Naive thymus-derived CD4-positive, alpha-beta T cell (primary cell): ENCODE measurements at places on chromosomes 5 and 9. TPM values are rescaled to one million over a fixed set of nuclear protein-coding genes. Genes with fewer than 3 reads are reported as not detected.

The TCOF1 gene
- 54.6 TPM for total RNA-seq

The PCDHGA10 gene
- total RNA-seq = 0.30 TPM

The ANGPTL2 gene
- not detected in 2 replicates for total RNA-seq

The PDE8B gene
- not detected in 2 replicates for total RNA-seq

The MAST4 gene
- total RNA-seq = 28.3 TPM

DNA sequence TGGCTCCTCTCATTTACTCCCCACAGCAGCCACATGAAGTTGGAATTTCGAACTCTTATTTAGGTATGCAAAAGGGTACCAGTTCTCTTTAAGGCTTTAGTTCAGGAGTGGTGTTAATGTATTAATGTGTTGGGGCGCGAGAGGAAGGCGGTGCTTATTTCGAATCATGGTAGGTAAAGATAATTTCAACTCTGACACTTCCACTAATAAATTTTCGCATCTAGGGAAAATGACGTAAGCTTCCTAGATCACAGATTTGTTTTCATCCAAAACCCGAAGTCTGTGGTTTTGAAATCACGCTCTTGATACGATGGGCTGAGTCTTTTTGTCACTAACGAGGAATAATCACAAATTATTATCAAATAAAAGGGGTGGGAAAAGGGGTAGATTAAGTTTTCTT lies 681 bp downstream of the PPWD1 start:
- H3K27me3 ChIP-seq = no peaks in the 10 kb centered on the region
- H3K36me3 ChIP-seq = no peaks in the 10 kb centered on the region
- H3K4me1 ChIP-seq = peaks cover 30% of the 10 kb centered on the region
- peak overlapping the region; percentile 93 for H3K4me3 ChIP-seq
- DNase-seq = peak; percentile 14
- H3K27ac ChIP-seq = peak overlapping the region; percentile 93

GRCh38 chr9:19992556-19992955 lies 203.7 kb upstream of the SLC24A2 start:
- H3K4me3 ChIP-seq = no peak overlapping the region
- DNase-seq = no peak
- no peaks in the 10 kb centered on the region for H3K36me3 ChIP-seq
- H3K27ac ChIP-seq = no peak overlapping the region
- H3K27me3 ChIP-seq = no peaks in the 10 kb centered on the region

- H3K4me1 ChIP-seq = no peaks in the 10 kb centered on the region
- DNase-seq = no peak
- no peak overlapping the region for H3K27ac ChIP-seq
- no peaks in the 10 kb centered on the region for H3K27me3 ChIP-seq
These were observed 149.1 kb downstream of the NXNL2 start for GRCh38 chr9:88684046-88684445.

- DNase-seq = no peak
- no peaks in the 10 kb centered on the region for H3K36me3 ChIP-seq
- H3K27ac ChIP-seq = no peak overlapping the region
- H3K4me1 ChIP-seq = no peaks in the 10 kb centered on the region
- no peaks in the 10 kb centered on the region for H3K27me3 ChIP-seq
These were observed 39.4 kb downstream of the SCAI start for GRCh38 chr9:125103770-125104460.

- no peak for DNase-seq
- no peak overlapping the region for H3K27ac ChIP-seq
- H3K36me3 ChIP-seq = no peaks in the 10 kb centered on the region
These were observed 343.1 kb downstream of the OSTF1 start for GRCh38 chr9:75431375-75431774.

DNA sequence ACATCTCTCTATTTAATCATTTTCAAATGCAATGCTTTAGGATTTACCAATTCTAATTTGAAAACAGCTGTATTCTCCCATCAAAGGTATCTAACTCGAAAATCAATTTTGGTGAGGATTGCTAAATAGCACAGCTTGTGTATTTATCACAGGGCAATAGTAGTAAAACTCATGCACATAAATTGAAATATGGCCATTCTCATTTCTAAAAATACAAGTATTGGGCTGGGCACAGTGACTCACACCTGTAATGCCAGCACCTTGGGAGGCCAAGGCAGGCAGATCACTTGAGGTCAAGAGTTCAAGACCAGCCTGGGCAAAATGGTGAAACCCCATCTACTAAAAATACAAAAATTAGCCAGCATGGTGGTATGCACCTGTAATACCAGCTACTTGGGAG lies 164.8 kb upstream of the RASA1 start:
- no peak overlapping the region for H3K4me3 ChIP-seq
- no peaks in the 10 kb centered on the region for H3K36me3 ChIP-seq
- DNase-seq = no peak

GRCh38 chr5:168464641-168465040 lies 21.6 kb upstream of the RARS1 start:
- no peaks in the 10 kb centered on the region for H3K27me3 ChIP-seq
- H3K27ac ChIP-seq = no peak overlapping the region
- no peak for DNase-seq
- no peaks in the 10 kb centered on the region for H3K36me3 ChIP-seq
- H3K4me1 ChIP-seq = no peaks in the 10 kb centered on the region

The FBXO4 gene
- 14.6 TPM for total RNA-seq

The CLTA gene
- total RNA-seq = 32.2 TPM

DNA sequence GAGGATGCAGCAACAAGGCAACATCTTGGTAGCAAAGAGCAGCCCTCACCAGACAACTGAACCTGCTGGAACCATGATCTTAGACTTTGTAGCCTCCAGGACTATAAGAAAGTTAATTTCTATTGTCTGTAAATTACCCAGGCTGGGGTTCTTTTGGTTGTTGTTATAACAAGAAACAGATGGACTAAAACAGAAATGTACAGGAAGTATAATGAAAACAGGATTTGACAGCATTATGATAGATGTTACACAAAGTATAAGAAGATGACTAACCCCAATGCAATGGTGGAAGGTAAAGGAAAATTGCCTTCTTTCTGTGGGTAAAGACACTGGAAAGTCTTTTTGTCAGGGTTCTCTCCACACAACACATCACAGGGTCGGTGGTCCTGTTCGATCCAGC lies 204.2 kb downstream of the SGCD start:
- no peaks in the 10 kb centered on the region for H3K36me3 ChIP-seq
- H3K4me3 ChIP-seq = no peak overlapping the region
- H3K4me1 ChIP-seq = no peaks in the 10 kb centered on the region
- no peak for DNase-seq
- H3K27ac ChIP-seq = no peak overlapping the region

- peak overlapping the region; percentile 23 for H3K4me3 ChIP-seq
- H3K27ac ChIP-seq = peak overlapping the region; percentile 70
- DNase-seq = no peak
- peaks cover 16% of the 10 kb centered on the region for H3K36me3 ChIP-seq
- H3K4me1 ChIP-seq = peaks cover 72% of the 10 kb centered on the region
- H3K27me3 ChIP-seq = no peaks in the 10 kb centered on the region
These were observed 69.7 kb downstream of the PIK3R1 start for GRCh38 chr5:68285075-68285840.

DNA sequence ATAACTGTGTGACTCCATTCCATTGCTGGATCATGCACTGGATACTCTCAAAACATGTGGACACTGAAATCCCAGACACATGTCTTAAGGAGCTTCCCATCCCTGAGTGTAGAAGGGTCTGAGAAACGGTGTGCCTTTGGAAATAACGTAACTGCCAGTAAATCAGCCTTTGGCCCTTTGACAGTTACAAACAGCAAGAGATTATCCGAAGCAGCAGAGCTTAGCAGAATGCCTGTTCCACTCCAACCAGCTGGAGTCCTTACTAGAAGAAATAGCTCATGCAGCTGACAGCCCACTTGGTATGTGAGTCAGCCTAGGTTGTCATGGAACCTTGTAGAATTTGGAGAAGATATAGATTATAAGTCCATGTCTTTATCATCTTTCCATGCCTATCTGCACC lies 7.0 kb downstream of the TMEM252 start:
- H3K27ac ChIP-seq = no peak overlapping the region
- no peaks in the 10 kb centered on the region for H3K4me1 ChIP-seq
- H3K27me3 ChIP-seq = no peaks in the 10 kb centered on the region
- no peak for DNase-seq
- no peaks in the 10 kb centered on the region for H3K36me3 ChIP-seq

DNA sequence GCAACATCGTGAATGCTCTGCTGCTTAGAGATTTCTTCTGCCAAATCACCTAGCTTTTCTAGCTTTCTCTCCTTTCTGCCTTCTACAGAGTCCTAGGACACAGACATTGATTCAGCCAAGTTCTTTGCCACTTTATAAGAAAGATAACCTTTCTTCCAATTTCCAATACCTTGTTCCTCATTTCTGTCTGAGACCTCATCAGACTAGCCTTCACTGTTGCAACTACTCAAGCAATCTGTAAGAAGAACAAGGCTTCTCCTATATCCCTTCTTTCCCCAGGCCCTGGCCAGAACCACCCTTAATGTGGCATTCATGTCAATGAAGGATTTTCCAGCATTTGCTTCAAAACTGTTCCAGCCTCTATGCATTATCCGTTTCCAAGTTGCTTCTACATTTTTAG lies 24.3 kb downstream of the FBXO10 start:
- H3K4me1 ChIP-seq = no peaks in the 10 kb centered on the region
- H3K4me3 ChIP-seq = no peak overlapping the region

GRCh38 chr9:2263665-2264064 lies 248.5 kb downstream of the SMARCA2 start:
- no peak overlapping the region for H3K27ac ChIP-seq
- H3K4me1 ChIP-seq = no peaks in the 10 kb centered on the region
- H3K36me3 ChIP-seq = no peaks in the 10 kb centered on the region
- no peak overlapping the region for H3K4me3 ChIP-seq
- DNase-seq = no peak

The BTNL8 gene
- total RNA-seq = not detected

The PPP3R2 gene
- total RNA-seq = not detected

GRCh38 chr5:3301306-3301705 lies 294.3 kb upstream of the IRX1 start:
- no peak overlapping the region for H3K4me3 ChIP-seq
- H3K27me3 ChIP-seq = no peaks in the 10 kb centered on the region
- no peak overlapping the region for H3K27ac ChIP-seq
- no peak for DNase-seq
- no peaks in the 10 kb centered on the region for H3K4me1 ChIP-seq
- H3K36me3 ChIP-seq = no peaks in the 10 kb centered on the region

The LURAP1L gene
- total RNA-seq = not detected in 2 replicates

- no peaks in the 10 kb centered on the region for H3K36me3 ChIP-seq
- no peak overlapping the region for H3K4me3 ChIP-seq
- H3K27me3 ChIP-seq = no peaks in the 10 kb centered on the region
- no peaks in the 10 kb centered on the region for H3K4me1 ChIP-seq
These were observed 194.1 kb downstream of the GNA14 start for GRCh38 chr9:77453825-77454647.

GRCh38 chr5:111111956-111112355 lies 19.8 kb downstream of the WDR36 start:
- no peaks in the 10 kb centered on the region for H3K4me1 ChIP-seq
- H3K27me3 ChIP-seq = no peaks in the 10 kb centered on the region
- no peak overlapping the region for H3K4me3 ChIP-seq
- H3K27ac ChIP-seq = no peak overlapping the region

- no peak for DNase-seq
- no peaks in the 10 kb centered on the region for H3K4me1 ChIP-seq
- no peaks in the 10 kb centered on the region for H3K36me3 ChIP-seq
- H3K27ac ChIP-seq = no peak overlapping the region
These were observed 59.8 kb downstream of the SH3TC2 start for GRCh38 chr5:149002761-149003689.

- H3K27me3 ChIP-seq = no peaks in the 10 kb centered on the region
- no peak overlapping the region for H3K4me3 ChIP-seq
- H3K4me1 ChIP-seq = peaks cover 15% of the 10 kb centered on the region
- H3K27ac ChIP-seq = no peak overlapping the region
- DNase-seq = no peak
These were observed 5.4 kb downstream of the PTGES2 start for GRCh38 chr9:128121924-128122808.

DNA sequence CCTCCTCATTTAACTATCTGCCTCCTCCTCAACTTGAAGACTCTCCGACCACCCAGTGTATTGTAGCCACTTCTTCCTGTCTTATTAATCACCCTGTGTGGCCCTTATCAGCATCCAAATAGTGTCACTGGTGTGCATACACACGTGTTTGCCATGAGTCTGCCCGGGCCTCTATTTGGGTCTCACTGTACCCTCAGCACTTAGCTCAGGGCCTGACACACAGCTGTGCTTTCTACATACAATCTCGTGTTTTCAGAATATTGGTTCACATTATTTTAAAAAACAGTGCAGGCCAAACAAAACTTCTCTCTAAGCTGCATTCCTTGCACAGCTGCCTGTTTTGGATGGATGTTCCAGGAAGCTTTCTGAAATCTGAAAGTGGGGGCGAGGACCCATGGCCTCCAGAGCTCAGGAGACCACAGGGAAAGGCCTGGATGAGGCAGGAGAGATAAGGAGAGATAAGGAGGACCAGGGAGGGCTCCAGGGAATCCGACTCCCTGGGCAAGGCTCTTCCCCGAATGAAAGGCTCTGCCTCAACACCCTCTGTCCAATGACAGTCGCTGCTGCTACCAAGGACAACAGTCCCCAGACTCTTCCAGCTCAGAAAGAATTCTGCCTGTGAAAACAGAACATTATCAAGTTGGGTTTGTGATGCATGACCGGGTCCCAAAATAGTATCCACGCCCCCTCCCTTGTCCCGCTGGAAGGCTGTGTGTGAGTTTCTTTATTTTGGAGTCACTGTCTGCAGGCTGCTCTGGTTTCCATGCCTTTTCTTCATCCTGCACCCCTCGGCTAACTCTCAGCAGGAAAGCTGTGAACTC lies 255.6 kb downstream of the NSG2 start:
- no peak overlapping the region for H3K27ac ChIP-seq
- H3K4me3 ChIP-seq = no peak overlapping the region
- no peaks in the 10 kb centered on the region for H3K4me1 ChIP-seq
- DNase-seq = no peak
- no peaks in the 10 kb centered on the region for H3K27me3 ChIP-seq
- no peaks in the 10 kb centered on the region for H3K36me3 ChIP-seq

The NIM1K gene
- total RNA-seq = 0.61 TPM

DNA sequence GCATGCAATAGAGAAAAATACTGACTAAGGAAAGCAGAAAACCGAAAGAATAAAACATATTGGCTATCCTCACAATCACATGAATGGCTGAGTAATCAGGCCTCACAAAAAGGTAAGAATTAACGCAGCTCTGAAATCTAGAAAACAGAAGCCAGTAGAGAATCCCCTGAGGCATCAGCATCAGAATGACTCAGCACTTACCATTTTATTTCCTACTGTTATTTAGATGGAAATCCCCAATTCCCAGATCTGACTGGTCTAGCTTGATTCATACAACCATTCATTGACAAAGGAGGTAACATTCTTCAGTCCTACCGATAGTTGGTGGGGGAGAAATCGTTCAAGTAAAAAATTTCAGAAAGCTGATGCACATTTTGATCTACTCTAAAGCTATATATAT lies 1408.4 kb upstream of the WWC1 start:
- no peaks in the 10 kb centered on the region for H3K27me3 ChIP-seq
- DNase-seq = no peak
- no peaks in the 10 kb centered on the region for H3K4me1 ChIP-seq
- no peak overlapping the region for H3K4me3 ChIP-seq

The DIPK1B gene
- total RNA-seq = 0.56 TPM

The HABP4 gene
- 38.5 TPM for total RNA-seq

The BNC2 gene
- total RNA-seq = not detected in 2 replicates

The GPR151 gene
- not detected for total RNA-seq
